HFFc6 (cell line): ENCODE measurements at places on chromosomes 5 and 9. TPM values are rescaled to one million over a fixed set of nuclear protein-coding genes. Genes with fewer than 3 reads are reported as not detected.

DNA sequence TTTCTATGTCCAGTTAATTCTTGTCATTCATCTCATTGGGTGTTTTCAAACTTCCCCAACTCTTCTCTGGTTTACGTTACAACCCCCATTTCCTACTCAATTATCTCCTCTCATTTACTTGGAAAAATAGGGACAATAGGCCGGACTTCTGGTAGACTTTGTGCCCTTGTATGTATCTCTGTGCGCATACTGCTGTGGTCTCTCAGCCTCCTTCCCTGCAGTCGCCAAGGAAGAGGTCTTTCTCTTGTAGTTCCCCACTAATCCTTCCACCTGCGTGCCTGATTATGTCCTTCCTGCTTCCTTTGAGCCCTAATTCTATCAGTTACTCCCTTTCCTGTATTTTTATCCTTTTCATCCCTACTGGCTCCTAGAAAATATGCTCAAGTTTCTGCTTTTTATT, 176.3 kb downstream of the GDNF start:
- DNase-seq: no peak

SPEF2 gene
- total RNA-seq: 1.6 to 2.6 TPM (median 2.2 TPM) in 3 replicates

DOLPP1 gene
- 13.9 and 17.4 TPM in 2 replicates for total RNA-seq

GRCh38 chr9:109893241-109893640, 113.2 kb downstream of the PALM2AKAP2 start:
- DNase-seq: no peak

DNA sequence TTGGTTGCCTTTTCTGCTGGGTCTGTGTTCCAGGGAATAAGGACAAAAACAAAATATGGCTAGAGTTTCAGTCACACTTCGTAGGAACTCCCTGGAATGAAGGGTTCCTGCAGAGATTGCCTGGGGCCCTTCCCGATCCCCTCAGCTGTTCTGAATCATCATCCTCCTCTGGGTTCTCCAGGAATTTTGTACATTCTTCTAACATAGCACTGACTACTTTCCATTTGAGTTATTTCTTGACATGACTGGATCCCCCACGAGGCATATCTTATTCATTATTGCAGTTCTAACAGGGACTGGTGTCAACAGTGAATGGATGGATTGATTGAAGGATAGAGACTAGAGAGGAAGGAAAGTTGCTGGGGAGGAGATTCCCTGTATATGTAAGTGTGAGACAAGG, 49.2 kb upstream of the TNC start:
- DNase-seq: peak; percentile 78

DNA sequence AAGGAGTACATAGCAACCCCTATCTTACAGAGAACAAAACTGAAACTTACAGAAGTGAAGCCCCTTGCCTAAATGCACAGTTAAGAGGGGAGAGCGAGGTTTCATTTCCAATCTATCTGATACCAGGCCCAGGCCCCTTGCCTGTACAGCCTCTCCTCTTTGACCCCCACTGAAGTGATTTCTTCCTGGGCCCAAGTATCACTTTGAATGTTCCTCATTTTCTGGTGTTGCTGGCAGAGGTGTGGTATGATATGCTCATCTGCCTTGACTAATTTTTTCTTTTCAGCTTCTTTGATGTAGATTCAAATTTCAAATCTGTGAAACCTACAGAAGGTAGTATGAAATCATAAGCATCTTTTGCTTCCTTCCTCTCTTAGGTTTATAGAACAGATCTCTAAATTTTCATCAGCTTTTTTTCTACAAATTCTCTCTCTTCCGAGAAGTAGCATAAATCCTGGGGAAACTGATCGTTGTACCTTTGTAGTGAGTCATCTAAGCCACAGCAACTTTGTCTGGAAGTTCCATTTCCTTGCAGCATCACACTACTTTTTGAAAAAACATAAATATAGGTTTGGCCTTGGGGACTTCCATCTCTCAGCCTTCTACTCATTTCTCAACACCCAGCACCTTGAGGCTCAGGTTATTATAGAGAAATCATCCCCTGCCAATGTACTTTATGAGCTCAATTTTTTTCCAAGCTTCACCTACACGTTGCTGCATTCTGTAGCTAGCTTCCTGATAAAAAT, 402.4 kb upstream of the PTGER4 start:
- DNase-seq: no peak

- DNase-seq: no peak
Observed at GRCh38 chr5:127872494-127872893, 169.3 kb downstream of the CCDC192 start.

DNA sequence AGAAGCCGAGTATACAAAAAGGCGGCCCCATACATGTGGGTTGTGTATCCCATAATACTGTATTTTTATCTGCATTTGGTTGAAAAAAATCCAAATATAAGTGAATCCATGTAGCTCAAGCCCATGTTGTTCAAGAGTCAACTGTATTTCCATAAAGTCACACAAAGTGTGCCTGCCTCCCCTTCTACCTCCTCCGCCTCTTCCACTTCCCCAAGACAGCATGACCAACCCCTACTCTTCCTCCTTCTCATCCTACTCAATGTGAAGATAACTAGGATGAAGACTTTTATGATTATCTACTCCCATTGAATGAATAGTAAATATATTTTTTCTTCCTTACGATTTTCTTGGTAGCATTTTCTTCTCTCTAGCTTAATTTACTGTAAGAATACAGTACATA, 92.7 kb downstream of the RFX3 start:
- DNase-seq: no peak

DNA sequence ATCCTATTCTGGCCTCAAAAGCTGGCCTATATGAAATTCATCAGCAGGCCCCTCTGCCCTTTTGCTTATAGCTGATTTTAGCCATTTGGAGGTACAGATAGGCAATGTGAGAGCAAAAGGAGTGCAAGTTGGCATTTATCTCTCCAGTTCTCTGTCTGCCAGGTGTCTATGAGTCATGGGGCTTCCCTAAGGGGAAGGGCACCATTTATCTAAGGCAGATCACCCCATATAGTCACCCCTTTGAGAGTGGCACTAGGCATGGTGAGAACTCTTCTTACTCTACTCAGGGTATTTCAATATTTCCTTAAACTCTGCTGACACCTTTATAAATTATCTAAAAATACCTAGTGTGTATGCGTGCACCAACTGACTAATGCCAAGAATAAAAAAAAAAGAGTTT, 314.7 kb upstream of the CDH6 start:
- DNase-seq: no peak

C5orf24 gene
- total RNA-seq: 56.1 to 59.7 TPM (median 59.0 TPM) in 3 replicates

- DNase-seq: no peak
Observed at GRCh38 chr9:133108794-133109641, 12.0 kb downstream of the RALGDS start.

GRCh38 chr9:121809356-121810050, 158.1 kb downstream of the DAB2IP start:
- no peak for DNase-seq

SPATA6L gene
- 0.18 to 1.3 TPM (median 0.66 TPM) in 3 replicates for total RNA-seq

GRCh38 chr9:132383462-132383883, 23.2 kb downstream of the TTF1 start:
- no peak for DNase-seq

- no peak for DNase-seq
Observed at GRCh38 chr5:25345240-25345771, 700.5 kb upstream of the CDH10 start.

- DNase-seq: peak; percentile 46
Observed at GRCh38 chr9:116499986-116500871, 186.9 kb upstream of the TRIM32 start.

DNA sequence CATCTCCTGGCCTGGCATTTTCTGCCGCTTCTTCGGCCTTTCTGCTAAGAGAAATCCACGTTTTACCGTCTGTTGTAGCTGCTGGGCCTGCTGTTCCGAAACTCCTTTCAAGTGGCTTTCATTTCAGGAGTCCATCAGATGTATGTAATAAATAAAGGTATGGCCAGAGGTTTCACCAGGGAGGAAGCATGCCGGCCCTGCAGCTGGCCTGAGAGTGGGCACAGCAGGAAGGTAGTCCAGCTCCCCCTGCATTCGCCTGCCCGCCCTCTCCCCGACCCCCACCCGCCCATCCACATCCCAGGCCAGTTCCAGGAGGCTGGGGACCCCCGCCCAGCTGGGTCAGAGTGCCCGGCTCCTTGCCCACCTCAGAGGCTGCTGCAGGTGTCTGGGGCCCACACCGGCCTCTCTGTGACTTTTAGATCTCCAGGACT, 46.4 kb upstream of the EXOC3 start:
- DNase-seq: no peak

C7 gene
- total RNA-seq: 0.40 TPM in 1 of 2 replicates, not detected in the other

DNA sequence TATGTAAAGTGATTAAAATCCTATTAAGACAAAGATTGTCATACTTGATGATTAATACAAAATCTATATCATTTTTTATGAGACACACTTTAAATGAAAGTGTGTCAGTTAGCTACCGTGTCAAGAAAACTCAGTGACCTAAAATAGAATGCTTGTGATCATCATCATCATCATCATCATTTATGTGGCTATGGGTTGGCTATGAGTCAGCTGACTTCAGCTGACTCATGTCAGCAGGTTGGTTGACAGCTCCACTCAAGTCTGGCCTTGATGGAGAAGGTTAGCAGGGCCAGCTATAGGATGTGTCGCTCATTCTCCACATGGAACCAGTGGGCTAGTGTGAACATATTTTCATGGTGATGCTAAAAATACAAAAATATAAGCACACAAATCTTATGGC, 43.8 kb upstream of the ZNF300 start:
- DNase-seq: no peak
